GOT3 (cell line): ENCODE measurements at places on chromosomes 5 and 9.

DNA sequence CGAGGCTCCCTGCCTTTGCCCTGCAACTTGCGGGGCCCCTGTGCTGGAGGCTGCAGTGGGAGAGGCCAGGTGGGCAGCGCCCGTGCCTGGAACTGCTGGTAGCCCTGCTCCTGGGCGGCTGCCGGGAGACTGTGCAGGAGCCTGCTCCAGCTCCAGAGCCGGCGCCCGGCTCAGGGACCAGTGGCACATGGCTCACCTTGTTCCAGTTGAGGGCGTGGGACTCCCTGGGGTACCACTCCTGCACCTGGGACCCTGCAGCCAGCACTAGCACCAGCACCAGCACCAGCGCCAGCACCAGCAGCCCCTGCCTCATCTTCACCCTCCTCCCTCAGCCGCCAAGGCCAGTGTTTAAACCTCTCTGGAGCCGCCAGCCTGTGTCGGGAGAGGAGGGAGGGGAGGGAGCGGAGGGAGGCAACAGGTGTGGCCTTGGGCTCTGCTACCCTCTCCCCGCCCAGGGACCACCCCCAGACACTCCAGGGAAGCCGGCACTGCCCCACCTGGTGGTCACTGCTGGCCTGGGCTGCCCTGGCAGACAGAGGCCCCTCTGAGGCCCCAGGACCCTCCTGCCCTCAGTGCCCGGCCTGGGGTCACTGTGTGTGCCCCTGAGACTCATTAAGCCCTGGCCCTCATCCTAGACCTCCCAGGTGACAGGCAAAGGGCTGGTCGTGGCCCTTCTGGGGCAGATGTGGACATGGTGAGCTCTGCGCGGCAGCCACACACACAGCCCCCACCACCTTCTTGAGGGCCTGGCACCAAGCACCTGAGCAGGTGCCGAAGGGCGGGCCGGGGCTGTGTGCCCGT is at the start of gene LCN10:
TSS of gene LCN10 (minus strand) at position 350 of the 801 bp plus-strand sequence. CDS start at position 313, 37 bp downstream.
- DNase-seq, result no peak

DNA sequence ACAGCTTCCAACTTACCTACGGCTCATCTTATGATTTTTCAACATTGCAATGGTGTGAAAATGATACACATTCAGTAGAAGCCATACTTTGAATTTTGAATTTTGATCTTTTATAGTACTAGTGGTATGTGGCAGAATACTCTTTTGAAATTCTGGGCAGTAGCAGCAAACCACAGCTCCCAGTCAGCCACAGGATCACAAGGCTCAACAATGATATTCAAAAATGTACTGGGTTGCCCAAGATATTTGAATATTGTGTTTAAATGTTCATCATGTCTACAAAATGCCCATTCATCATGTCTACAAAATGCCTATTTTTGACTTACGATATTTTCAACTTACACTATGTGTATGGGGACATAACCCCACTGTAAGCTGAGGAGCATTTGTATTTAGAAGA is 81.3 kb upstream of the PRR16 start:
- no peak for DNase-seq

GRCh38 chr5:135434591-135435466 is 12.3 kb downstream of the DCANP1 start:
- DNase-seq, result no peak

- DNase-seq, result no peak
Observed at GRCh38 chr9:2459756-2460155, 161.8 kb upstream of the VLDLR start.

GRCh38 chr9:137273611-137274320 is 3.8 kb upstream of the TOR4A start:
- DNase-seq, result no peak

DNA sequence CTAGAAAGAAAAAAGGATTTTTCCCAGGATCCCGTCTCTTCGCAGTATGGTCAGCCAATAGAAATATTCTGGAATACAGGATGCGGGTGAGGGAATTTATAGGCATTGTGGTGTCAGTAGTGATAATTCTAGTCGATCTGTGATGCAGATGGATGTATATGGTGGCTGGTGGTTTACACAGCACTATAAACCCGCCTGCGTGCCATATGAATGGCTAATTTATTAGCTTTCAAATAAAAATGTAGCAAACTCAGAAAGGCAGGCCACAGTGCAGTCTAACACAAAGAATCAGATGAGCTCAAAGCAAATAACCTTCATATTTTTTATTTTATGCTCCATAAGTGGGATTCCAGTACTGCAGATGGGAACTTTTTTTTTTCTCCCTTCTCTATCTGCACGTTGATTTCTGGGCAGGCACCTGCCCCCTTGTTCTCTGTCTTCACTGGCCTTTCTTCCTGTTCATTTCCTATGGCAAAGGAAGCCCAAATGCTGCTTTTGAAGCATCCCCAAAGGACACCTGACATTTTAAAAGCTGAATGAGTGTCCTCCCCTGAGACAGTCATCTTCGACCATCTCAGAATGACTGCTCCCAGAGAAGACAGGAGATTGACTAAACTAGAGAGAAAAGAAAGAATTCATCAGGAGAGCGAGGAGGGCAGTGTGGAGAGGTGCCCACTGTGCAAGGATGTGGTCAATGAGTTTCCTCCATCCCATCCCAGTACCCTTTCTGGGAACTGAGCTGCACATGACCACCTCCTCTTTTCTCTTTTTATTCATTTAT is 52.1 kb downstream of the SEMA6A start:
- no peak for DNase-seq
